ENCODE measurements at places on chromosomes 6 and 20. TPM values are rescaled to one million over a fixed set of nuclear protein-coding genes. Genes with fewer than 3 reads are reported as not detected.

GRCh38 chr6:166411721-166412151 is 29.0 kb upstream of the MPC1 start:
- peaks cover 12% of the 10 kb centered on the region for H3K36me3 ChIP-seq
- H3K27me3 ChIP-seq: peaks cover 39% of the 10 kb centered on the region
- DNase-seq: peak; percentile 64
- peak overlapping the region; percentile 41 for H3K27ac ChIP-seq
- peak overlapping the region; percentile 3 for H3K4me3 ChIP-seq

DNA sequence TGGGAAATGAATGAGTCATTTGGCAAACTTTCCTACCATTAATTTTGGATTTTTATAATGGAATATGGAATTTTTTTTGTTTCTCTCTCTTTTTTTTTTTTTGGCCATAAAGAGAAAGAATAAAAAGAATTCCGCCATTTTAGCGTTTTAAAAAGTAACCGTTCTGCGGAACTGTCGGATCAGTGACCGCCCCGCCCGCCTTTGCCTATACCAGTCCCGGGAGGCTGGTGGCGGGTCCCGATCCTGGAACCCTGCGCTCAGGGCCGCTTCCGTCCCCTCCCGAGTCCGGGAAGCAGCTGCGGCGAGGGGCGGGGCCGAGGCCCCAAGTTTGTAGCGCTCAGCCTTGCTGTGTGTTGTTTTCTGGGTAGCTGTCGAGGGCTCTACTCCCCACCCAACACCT is 609 bp downstream of the L3MBTL1 start:
- H3K27me3 ChIP-seq: peaks cover 46% of the 10 kb centered on the region
- no peak for DNase-seq
- H3K36me3 ChIP-seq: no peaks in the 10 kb centered on the region
- peaks cover 5% of the 10 kb centered on the region for H3K4me1 ChIP-seq
- peak overlapping the region; percentile 47 for H3K4me3 ChIP-seq
- no peak overlapping the region for H3K27ac ChIP-seq

DNA sequence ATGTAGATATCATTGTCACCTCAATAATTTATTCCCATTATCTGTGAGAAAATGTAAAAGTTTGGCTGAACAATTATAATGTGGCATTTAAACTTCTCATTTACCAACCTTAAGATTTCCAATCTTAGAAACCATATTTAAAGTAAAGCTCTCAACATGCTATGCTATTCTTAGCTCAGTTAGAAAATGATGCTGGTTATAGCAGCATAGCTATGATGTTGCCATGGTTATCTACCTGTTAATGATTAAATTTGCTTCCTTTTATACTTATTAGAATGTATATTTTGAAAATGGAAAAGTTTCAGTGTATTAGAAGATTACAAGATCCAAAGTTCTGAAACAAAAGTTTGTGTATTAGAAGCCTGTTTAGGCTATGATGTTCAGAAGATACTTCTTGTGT is 110.1 kb downstream of the GPR63 start:
- no peak for DNase-seq
- no peak overlapping the region for H3K27ac ChIP-seq
- no peaks in the 10 kb centered on the region for H3K36me3 ChIP-seq
- H3K4me1 ChIP-seq: no peaks in the 10 kb centered on the region

DNA sequence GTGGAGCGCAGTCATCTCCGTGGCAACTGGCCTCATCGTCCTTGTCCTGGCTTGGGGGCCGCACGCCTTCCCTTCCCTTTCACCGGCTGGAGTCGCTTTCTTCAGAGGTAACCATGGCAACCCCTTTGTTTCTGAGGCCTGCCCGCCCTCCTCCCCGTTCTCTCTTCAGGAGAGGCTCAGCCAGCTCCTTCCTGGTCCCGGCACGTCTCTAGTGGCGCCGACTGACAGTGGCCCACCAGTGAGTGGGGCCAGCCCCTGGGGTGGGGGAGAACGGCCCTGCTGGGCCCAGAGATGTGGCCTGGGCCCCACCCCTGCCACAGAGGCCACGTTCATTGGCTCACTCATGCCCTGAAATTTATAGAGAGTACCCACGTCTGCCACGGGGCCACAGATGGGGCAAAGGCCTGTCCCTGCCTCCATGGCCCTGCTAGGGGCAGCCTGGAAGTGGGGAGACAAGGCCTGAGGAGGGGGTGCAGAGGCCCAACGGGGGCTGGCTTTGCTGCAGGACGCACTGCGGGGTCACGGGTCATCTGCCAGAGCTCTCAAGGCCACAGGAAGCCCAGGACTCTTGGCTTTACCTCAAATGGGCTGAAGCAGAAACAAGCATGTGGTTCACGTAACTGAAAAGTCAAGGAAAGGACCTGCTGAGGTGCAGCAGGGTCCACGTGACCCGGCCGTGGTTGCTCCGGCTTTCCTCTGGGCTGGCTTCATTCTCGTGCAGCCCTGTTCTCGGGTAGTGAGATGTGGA is 1.4 kb upstream of the OSBPL2 start:
- H3K36me3 ChIP-seq: no peaks in the 10 kb centered on the region
- DNase-seq: no peak
- peaks cover 29% of the 10 kb centered on the region for H3K4me1 ChIP-seq
- H3K27ac ChIP-seq: peak overlapping the region; percentile 88
- H3K4me3 ChIP-seq: no peak overlapping the region

GRCh38 chr6:135791441-135791840 is 60.1 kb upstream of the PDE7B start:
- H3K4me3 ChIP-seq: no peak overlapping the region
- no peak for DNase-seq
- no peaks in the 10 kb centered on the region for H3K36me3 ChIP-seq
- no peaks in the 10 kb centered on the region for H3K4me1 ChIP-seq
- H3K27me3 ChIP-seq: peaks cover 5% of the 10 kb centered on the region
- no peak overlapping the region for H3K27ac ChIP-seq

- H3K36me3 ChIP-seq: no peaks in the 10 kb centered on the region
- H3K27ac ChIP-seq: no peak overlapping the region
- H3K4me1 ChIP-seq: no peaks in the 10 kb centered on the region
- no peak for DNase-seq
Observed at GRCh38 chr6:160337301-160337700, 10.9 kb upstream of the SLC22A3 start.

- peaks cover 9% of the 10 kb centered on the region for H3K4me1 ChIP-seq
- H3K27ac ChIP-seq: no peak overlapping the region
- H3K27me3 ChIP-seq: peaks cover 7% of the 10 kb centered on the region
- no peak for DNase-seq
Observed at GRCh38 chr20:37277253-37277593, 12.2 kb upstream of the MANBAL start.

- no peaks in the 10 kb centered on the region for H3K4me1 ChIP-seq
- H3K27ac ChIP-seq: no peak overlapping the region
- H3K4me3 ChIP-seq: no peak overlapping the region
- no peaks in the 10 kb centered on the region for H3K27me3 ChIP-seq
- DNase-seq: no peak
- no peaks in the 10 kb centered on the region for H3K36me3 ChIP-seq
Observed at GRCh38 chr6:93083337-93084230, 335.8 kb downstream of the EPHA7 start.

GRCh38 chr6:159693894-159694545 is 979 bp upstream of the SOD2 start:
- H3K27ac ChIP-seq: peak overlapping the region; percentile 87
- peaks cover 30% of the 10 kb centered on the region for H3K4me1 ChIP-seq
- H3K27me3 ChIP-seq: no peaks in the 10 kb centered on the region
- peak; percentile 45 for DNase-seq
- H3K4me3 ChIP-seq: peak overlapping the region; percentile 86
- peaks cover 7% of the 10 kb centered on the region for H3K36me3 ChIP-seq

DNA sequence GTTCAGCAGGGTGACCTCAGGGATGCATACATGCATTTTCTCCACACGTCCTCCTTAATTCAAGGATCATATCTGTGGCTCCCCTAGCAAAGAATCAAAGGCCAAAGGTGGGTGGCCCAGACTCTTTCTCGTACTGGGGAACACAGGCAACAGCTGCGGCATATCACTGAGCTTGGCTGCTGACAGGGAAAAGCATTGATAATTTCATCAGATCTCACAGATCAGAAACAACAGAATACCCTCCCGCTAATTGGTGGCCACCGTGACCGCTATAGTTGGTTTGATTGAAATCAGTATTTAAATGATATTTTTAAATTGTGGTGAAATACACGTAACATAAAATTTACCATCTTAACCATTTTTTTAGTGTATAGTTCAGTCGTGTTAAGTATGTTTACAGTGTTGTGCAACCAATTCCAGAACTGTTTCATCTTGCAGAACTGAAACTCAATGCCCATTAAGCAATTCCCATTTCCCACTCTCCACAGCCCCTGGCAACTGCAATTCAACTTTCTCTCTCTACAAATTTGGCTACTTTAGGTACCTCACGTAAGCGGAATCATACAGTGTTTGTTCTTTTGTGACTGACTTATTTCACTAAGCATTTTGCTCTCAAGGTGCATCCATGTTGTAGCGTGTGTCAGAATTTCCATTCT is 74.7 kb upstream of the TMEM170B start:
- H3K27me3 ChIP-seq: no peaks in the 10 kb centered on the region
- H3K4me3 ChIP-seq: no peak overlapping the region
- H3K4me1 ChIP-seq: peaks cover 19% of the 10 kb centered on the region
- no peak overlapping the region for H3K27ac ChIP-seq
- no peak for DNase-seq
- H3K36me3 ChIP-seq: no peaks in the 10 kb centered on the region

GRCh38 chr6:79134699-79135474 is 56.8 kb upstream of the PHIP start:
- DNase-seq: no peak
- no peaks in the 10 kb centered on the region for H3K36me3 ChIP-seq
- no peaks in the 10 kb centered on the region for H3K4me1 ChIP-seq
- no peak overlapping the region for H3K27ac ChIP-seq
- peaks cover 22% of the 10 kb centered on the region for H3K27me3 ChIP-seq

- peaks cover 52% of the 10 kb centered on the region for H3K36me3 ChIP-seq
- peak overlapping the region; percentile 100 for H3K4me3 ChIP-seq
- peaks cover 68% of the 10 kb centered on the region for H3K4me1 ChIP-seq
- H3K27me3 ChIP-seq: no peaks in the 10 kb centered on the region
- peak; percentile 55 for DNase-seq
- peak overlapping the region; percentile 95 for H3K27ac ChIP-seq
Observed at GRCh38 chr6:393391-394221, 2.1 kb downstream of the IRF4 start.

The KHDRBS2 gene
- not detected for total RNA-seq

The EPHA7 gene
- total RNA-seq: not detected

The VSX1 gene
- total RNA-seq: not detected

The UST gene
- 2.3 TPM for total RNA-seq

The SLC17A1 gene
- not detected for total RNA-seq

The LBP gene
- total RNA-seq: not detected

The ARFGAP1 gene
- total RNA-seq: 79.6 TPM

The CFAP206 gene
- total RNA-seq: not detected

The SLC44A4 gene
- total RNA-seq: not detected

Data from activated CD8-positive, alpha-beta memory T cell treated with anti-CD3 and anti-CD28 coated beads, Interleukin-2, amount 10 ng/mL, durations not matched to agents 7 days and 5 days (primary cell).